H7 (cell line): ENCODE measurements at places on chromosomes 3 and 15.

DNA sequence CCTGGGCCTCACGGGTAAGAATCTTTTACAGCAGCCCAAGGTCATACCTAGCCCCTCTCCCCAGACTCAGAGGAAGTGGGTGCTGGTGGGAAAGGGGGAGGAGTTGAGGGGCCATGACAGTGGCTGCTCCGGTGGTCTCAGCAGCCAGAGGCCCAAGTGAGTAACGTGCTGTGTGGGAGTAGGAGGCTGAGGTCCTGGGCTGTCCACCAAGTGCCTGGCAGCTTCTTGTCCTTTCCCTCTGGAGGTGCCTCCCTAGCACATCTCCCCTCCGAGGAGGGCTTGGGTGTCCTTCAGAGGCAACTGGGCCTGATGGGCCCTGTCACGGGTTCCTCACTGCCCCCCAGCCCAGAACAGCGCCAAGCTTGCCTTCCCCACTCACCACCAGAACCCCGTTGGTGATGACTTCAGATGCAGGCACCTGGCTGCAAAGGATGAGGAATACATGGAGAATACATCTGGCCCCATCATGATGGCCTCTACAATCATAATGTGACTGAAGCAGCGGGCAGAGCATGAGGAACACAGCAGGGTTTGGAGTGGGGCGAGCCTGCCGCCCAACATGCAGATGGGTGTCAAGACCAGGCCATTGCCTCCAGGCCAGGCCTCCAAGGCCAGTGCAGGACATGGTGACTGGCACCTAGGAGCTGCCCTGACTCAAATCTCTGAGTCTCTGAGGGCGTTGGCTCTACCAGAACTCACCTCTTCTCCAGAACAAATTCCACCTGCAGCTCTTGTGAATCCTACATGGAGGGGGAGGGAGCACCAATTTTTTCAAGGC lies 3.3 kb downstream of the PLA2G4F start:
- peak; percentile 36 for DNase-seq

GRCh38 chr3:71142441-71143161 lies 440.9 kb downstream of the FOXP1 start:
- peak; percentile 19 for DNase-seq

DNA sequence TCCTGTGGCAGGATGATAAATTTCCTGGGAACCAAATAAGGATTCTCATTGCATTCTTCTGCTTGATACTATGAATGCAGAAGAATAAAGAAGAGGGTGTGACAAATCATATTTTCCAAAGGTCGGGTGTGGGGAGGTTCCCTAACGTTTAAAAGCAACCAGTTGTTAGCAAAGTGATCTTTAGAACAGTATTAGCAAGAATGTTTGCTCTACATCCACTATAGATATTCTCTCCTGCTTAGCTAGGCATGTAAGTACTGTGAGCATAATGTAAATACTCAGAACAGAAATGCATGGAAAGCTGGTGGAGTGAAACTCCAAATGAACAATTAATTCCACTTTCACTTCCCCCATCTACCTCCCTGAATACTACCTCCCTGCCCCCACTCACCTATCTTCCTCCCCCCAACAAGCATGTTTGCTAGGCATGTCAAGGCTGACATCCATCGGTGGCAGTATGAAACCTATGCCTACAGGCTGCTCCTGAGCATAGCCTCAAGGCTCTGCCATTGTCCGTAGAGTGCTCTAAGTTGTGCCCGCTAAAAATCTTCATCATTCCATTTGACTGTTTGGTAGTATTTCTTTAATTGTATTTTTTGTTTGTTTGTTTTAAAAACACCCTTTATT lies 329.7 kb downstream of the TIGIT start:
- no peak for DNase-seq

DNA sequence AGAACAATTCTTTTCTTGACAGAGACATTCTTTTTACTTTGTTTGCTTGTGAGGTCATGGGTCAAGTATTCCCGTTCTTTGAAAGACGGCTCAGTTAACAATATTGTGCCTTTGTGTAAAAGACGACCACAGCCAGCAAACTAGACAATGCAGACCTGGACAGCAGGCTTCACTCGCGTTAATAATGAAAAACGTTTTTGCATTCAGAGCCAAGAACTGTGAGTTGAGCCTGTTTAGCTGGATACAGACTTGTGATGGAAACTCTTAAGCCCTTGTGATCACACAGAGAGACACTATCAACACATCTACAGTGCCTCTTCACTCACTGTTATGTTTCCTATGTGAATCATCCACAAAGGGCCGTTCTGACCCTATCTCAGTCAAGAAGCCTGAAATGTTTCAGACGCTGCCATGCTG lies 37.3 kb upstream of the CMTM7 start:
- no peak for DNase-seq

DNA sequence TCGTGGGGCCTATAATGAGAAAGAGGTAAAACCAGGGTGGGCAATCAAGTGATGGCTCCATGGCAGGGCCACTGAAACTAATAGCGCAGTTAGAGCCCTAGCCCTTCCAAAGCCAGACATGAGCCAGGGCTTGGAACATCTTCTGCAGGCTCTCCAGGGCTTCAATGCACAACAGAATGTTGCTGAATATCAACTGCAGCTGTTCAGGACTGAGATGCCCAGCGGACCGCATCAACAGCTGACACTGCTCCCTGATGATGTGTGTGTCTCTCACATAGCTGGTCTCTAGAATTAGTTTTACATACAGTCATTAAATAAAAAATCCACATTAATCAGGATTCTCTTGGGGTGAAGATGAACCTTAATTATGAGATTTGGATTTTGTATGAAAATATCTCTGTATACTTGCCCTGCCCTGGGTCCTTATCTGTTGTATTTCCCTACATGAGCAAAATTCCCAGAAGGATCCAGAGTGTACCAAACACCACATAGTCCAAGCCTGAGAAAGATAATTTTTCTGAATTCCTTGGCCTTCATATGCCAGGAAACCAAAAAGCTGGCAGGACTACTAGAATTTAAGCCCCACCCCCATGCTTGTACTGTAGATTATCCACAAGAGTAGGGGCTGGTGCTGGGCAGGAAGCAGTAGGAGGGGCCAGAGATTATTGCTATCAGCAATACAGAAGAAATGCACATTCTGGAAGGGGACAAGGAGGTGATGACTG lies 7.7 kb upstream of the GOLGB1 start:
- DNase-seq: no peak

DNA sequence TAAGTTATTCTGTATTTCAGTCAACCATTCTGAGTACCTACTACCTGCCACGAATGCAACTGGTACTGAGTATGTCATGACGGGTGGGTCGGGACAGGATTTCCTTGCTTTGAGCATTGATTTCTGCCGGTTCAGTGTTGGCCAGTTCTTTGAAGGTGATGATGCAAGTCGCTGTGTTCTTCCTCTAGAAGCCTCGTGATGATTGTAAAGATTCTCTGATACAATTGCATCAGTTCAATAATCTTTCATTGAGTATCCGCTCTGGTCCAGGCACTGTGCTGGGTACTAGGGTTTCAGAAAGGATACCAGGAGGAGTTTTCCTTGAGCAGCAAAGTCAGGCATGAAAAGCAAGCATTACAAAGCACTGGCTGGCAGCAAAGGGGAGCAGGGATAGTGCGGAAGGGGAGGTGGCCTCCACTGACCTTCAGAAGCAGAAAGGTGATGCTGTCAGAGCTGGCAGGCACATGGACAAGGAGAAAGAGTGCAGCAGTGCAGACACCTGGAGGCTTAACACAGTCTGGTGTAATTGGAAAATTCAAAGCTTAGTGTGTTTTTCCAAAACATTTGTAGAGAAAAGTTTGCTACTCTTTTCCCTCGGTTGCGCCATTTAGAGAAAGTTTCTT lies 100.1 kb downstream of the RPL39L start:
- no peak for DNase-seq

DNA sequence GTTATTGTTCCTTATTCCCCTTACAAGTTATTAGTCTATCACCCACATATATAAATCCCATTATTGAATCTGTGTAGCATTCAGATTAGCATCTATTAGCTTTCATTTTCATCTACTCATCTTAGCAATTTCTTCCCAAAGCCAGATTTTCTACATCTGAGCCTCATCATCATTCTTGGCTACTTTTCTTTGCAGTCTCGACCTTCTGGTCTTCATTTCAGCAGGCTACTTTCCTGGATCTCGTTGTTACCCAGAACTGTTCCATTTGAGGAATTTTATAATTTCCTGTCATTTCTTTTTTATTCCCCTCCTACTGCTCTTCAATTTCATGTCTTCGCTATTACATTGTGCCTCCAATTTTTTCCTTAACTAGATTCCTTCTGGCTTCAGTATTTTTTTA lies 51.8 kb downstream of the SPRED1 start:
- no peak for DNase-seq

GRCh38 chr3:178288074-178288473 lies 248.2 kb upstream of the KCNMB2 start:
- no peak for DNase-seq

GRCh38 chr15:49989498-49989897 lies 129.5 kb downstream of the ATP8B4 start:
- no peak for DNase-seq

GRCh38 chr15:45795440-45796069 lies 160.7 kb downstream of the SQOR start:
- peak; percentile 49 for DNase-seq

DNA sequence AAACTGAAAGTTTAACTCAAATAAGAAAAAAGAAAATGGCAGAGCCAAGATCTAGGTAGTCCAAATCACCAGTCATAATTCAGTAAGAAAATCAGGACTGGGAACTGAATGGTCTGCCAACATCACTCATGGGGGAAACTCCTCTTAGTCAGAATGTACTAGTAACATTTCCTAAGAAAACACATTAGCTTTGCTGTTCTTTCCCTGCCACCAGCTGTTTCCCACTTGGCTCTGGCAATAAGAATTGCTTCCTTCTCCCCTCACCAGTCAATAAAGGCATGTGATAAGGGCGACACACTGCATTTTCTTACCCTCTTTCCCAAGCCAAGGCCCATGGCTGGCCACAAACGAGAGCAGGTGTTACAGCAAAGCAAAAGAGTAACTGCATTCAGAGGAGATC lies 46.1 kb downstream of the PIK3R4 start:
- no peak for DNase-seq

DNA sequence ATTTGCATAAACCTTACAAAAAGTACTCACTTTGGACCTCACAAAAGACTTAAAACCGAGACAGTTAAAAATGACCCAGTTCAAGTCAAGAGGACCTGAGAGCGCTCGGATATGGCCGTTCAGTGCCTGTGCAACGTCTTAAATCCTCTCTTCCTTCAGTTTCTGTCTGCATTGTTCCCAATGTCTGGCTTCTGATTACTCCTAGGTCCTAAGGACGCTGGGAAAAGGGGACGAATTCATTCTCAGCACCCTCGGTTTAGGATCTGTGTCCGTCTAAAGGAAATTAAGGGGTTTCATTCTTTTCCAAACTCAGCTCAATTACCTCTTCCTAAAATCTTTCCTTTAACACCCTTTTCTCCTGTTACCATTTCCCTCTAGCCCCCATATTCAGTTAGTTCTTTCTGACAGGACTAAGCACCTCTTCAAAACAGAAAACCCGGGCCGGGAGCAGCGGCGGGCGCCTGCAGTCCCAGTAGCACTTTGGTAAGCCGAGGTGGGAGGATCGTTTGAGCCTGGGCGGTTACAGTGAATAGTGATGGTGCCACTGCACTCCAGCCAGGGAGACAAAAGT lies 970 bp downstream of the DPPA4 start:
- no peak for DNase-seq

- no peak for DNase-seq
Observed at GRCh38 chr15:44243141-44243540, 45.4 kb upstream of the GOLM2 start.

- DNase-seq: no peak
Observed at GRCh38 chr15:38648121-38648843, 83.7 kb upstream of the RASGRP1 start.

- no peak for DNase-seq
Observed at GRCh38 chr3:123335007-123335670, 113.8 kb downstream of the ADCY5 start.

DNA sequence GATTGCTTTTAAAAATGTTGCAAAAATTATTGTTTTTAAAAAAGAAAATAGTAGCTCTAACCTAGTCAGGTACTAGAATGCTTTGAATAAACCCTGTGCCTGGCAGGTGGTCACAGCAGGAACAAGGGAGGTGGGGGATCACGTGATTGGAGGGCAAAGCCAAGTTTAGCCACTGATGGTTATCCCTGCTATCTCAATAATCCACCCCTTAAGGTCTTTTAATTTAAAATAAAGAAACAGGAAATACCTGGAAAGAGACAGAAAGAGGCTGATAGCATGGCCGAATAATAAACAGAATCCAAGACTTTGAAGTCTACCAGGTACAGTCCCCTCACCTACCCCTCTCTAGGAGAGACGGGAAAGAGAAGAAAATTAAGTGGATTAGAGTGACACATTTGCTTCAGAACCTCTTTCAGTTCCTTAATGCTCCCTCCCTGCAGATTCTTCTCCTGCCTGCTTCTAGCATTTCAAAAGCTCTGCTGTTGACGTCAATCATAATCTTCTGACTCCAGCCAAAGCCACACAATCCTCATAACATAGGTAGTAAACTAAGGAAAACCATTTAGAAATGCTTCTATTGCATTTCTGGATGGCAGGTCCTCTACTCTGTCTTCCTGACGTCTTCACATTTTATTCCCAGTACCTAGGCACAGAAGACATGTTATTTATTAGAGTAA lies 303.4 kb upstream of the MME start:
- DNase-seq: no peak

GRCh38 chr3:13878281-13879101 lies 1.4 kb downstream of the WNT7A start:
- peak; percentile 88 for DNase-seq

DNA sequence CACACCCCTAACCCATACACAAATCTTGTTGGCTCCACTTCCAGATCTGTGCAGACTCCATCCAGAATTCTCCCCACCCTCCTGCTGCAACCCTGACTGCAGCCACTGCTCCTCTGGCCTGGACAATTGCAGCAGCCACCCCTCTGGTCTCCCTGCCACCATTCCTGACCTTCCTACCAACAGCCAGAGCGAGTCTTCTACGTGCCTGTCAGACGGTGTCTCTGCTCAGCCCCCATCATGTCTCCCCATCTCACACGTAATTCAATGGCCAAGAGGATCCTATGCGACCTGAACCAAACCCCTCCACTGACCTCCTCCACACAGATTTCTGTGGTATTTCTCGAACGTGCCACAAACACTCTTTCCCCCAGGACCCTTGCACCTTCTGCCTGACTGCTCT lies 103.3 kb downstream of the TPRA1 start:
- no peak for DNase-seq

- no peak for DNase-seq
Observed at GRCh38 chr15:40563426-40563825, 1.4 kb downstream of the CCDC32 start.
